Suprapubic skin (tissue), 4 donors: ENCODE measurements at places on chromosomes 4 and X.

DNA sequence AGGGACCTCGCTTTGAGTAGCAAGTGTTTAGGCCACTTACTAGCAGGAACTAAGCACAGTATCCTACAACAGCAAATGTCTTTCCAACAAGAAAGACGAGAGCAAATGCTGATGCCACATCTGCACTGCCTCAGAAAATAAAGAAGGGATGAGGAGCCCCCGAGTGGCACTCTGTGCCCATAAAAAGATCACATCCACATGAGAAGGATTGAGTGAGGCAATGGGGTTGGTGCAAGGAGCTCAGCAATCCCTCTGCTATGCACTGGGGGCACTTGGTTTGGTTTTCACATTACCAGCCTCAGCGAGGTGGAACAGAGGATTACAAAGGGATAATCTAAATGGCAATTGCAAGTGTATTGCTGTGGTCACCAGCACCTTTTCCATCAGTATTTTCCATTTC, 252.8 kb upstream of the SLC7A11 start:
- no peak for DNase-seq

DNA sequence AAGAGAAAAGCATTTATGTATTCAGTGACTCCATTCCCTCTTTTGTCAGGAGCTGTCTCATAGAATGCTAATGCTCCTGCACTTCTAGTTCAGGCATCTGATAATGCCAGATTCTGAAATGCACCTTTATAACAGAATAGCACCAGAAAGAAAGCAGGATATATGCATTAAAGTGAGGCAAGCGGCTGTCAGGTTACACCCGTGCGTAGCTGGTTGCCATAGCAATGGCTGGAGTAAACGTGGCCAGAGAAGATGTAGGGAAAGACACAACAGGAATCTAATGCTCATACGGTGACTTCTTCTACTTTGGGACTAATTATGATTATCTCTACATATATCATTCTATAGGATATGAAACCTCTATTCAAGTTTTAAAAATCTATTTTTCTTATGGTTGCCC, 5.9 kb downstream of the EMCN start:
- DNase-seq, result no peak

DNA sequence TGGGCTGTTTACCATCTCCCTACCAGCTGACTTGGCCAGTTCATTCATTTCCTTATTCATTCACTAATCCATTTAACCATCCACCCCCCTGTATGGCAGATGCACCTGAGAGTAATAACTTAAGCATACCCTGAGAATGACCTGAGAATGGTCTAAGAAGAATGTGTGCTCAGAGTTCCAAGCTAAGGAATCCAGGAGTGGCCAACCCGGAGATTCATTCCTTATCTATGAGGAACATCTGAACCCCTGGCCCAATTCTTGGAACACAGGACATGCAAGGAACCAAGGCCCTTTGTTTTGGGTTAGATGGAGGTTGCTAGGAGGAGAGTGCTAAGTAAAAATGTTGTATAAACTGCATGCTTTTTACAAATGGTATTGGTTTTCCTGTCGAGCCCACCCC, 13.5 kb upstream of the STARD8 start:
- no peak for DNase-seq

DNA sequence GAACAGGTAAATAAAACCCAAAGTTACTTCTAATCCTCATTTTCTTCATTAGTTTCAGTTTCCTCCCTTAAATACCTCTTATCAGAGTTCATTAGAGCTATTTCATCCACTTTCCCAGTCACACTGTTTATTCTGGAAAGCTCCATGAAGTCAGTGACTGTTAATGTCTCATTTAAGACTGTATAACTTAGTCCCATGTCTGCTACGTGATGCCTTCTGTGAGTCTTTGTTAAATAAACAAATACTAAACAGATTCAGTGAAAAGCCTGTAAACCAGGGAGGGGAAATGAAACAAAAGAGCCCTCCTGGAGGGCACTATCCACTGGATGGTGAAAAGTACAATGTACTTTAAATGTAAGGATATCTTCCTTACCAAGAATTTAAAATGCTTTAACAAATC, 24.7 kb downstream of the ACE2 start:
- no peak for DNase-seq

DNA sequence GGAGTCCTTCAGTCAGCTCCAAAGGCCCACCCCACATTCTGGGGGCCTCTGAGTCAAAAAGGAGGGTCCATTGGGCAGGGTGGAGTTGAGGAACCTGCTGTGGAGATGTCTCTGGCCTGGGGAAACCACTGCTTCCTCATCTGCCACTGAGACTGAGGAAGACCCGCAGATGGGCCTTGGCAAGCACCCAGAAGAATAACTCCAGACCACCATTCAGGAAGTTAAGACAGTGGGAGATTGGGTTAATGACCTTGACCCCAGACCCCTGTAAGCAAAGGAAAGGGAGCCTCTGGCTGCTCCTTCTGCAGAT, 8.1 kb upstream of the HSD17B10 start:
- DNase-seq, result no peak

GRCh38 chrX:101906136-101906796, 25.6 kb downstream of the ZMAT1 start:
- no peak for DNase-seq

GRCh38 chr4:113823291-113823659, 61.7 kb upstream of the CAMK2D start:
- no peak for DNase-seq

DNA sequence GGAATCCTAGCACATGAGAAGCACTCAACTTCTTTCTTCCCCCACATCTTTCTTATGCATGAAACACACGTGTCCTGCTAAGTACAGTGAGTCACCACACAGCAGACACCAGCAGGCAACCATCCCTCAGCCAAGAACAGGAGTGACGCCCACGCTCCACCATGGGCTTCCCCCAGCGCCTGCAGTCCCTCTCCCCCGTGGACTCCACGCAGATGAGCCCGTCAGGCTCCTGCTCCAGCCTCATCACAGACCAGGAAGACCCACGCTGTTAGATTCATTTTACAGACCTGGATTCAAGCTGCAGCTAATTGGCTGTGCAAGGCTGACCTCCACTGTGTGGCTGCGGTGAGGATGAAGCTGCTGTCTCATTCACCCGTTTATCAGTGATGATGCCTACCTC, 16.7 kb downstream of the HMX1 start:
- no peak for DNase-seq

- DNase-seq, result peak; percentile 61
Observed at GRCh38 chr4:657834-658667, 16.0 kb downstream of the ATP5ME start.

- no peak for DNase-seq
Observed at GRCh38 chr4:90445380-90445779, 318.2 kb downstream of the CCSER1 start.

- DNase-seq, result no peak
Observed at GRCh38 chr4:7668271-7668670, 233.5 kb upstream of the PSAPL1 start.

GRCh38 chr4:17427991-17428390, 83.9 kb downstream of the QDPR start:
- DNase-seq, result no peak

- DNase-seq, result no peak
Observed at GRCh38 chrX:47283015-47283771, 50.4 kb downstream of the USP11 start.

DNA sequence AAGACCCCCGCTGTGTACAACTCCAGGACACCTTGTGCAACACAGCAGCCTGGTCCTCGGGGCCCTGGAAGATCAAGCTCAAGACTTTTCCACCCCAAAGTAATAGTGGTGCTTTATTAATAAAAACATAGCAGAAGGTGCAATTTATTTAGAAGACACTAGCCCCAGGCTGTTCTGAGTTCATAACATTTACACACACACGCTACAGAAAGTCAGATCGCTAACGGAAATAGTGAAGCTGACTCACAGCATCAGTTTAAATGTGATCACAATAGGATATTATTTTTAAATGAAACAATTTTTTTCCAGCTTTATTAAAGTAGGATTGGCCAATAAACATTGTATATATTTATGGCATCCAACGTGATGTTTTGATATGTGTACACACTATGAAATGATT, 141.0 kb downstream of the STK32B start:
- DNase-seq, result no peak

- no peak for DNase-seq
Observed at GRCh38 chrX:19517965-19518364, 2.7 kb upstream of the MAP3K15 start.

- no peak for DNase-seq
Observed at GRCh38 chrX:8683687-8684086, 48.2 kb downstream of the ANOS1 start.
